ENCODE measurements at places on chromosomes 3 and 15. TPM values are rescaled to one million over a fixed set of nuclear protein-coding genes. Genes with fewer than 3 reads are reported as not detected.

The COPB2 gene
- 154 TPM for polyA plus RNA-seq

The WNT5A gene
- polyA plus RNA-seq = 40.8 TPM

The SCAANT1 gene
- 2.3 TPM for polyA plus RNA-seq

The PCCB gene
- 52.8 TPM for polyA plus RNA-seq

The ADAMTSL3 gene
- polyA plus RNA-seq = 4.7 TPM

The CPLX3 gene
- not detected for polyA plus RNA-seq

The EPHA6 gene
- polyA plus RNA-seq = 0.93 TPM

The CLRN1 gene
- polyA plus RNA-seq = not detected
